ENCODE measurements at places on chromosomes 6 and 20.

GRCh38 chr6:35247642-35248231 lies 11.8 kb upstream of the ZNF76 start:
- DNase-seq: no peak

DNA sequence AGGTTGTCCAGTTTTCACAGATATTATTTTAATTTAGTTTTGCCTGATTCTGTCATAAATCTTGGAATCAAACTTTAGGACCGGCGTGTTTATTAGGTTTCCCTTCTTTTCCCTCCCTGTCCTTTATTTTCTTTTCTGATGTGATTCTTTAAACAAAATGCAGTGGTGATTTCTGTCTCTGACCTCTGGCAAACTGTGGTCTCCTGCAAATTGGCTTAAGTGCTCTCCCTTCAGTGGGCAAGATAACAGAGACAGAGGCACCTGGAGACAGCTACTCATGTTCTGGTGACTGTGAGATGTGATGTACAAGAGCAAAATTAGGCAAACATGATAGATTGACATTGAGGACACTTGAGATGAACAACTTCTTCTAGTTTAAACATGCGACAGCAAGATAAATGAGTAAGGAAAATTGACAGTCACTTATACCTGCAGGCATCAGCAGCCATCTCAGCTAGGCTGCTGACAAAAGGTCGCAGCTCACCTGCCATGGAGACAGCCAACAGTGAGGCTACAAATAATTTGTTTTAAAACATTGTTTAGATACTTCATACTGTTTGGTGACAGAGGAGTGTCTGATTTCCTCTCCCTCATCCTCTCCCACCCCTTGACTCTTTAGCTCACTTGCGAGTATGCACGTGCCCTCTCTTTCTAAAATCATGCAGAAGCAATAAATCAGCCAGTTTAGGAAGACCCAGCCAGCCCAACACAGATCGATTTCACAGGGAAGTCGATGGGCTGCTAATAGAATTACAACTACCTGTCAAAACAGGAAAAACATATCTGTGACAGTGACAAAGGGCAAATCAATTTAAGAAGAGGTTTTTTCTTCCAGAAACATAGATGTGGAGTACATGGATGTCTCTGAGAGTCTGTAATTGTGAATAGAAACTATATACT lies 63.4 kb upstream of the MAP3K7 start:
- no peak for DNase-seq

DNA sequence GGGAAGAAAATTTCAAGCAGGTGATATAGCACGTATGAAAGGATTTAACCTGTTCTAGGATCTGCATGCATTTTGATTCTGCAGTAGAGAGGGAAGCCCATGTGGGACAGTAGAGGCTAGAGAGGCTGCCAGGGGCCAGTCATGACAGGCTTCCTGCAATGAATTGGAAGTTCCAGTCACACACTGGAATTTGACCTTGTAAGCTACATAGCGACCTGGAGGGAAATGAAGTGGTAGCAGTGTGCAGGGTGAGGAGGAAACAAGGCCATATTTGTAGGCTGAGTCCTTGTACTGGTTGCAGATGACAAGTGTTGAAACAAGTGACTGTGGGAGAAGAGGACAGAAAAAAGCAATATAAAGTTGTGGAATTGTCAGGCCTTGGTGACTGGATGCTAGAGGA lies 58.6 kb upstream of the OLIG3 start:
- no peak for DNase-seq

DNA sequence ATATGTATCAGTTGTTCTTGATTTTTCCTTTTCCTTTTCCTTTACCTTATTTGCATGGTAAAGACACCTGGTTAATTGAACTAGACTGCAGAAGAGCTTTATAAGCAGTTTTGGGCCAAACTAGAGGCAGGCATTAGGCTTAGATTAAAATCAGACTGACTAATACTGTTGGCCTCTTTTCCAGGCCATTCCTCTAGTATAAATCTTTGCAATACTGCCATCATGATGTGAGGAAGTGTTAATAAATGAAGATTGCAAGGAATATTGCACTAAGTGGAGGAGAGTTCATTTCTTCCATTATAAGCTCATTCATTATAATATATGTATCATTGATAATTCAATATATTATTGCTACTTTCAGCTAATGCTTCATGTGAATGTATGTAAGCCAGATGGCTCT lies 163.8 kb downstream of the MMUT start:
- DNase-seq: no peak

DNA sequence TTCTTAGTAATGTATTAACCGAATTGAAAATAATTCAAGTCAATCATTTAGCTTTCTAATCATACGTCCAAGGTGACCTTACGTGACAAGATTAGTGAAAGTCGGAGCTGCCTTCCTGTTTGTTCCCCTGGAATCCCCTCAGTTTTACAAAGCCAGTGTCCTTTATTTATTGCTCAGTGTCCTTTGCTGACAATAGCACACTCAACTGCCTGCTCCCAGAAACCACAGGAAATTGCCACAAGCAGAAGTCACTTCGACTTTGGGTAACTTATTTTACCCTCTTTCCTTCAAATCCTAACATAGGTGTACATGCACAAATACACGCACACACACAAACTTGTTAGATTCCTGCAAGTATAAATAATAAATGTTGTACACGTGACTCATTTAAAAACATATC lies 1167.7 kb upstream of the ADGRB3 start:
- no peak for DNase-seq

GRCh38 chr6:501891-502601 lies 110.5 kb downstream of the IRF4 start:
- DNase-seq: no peak

- no peak for DNase-seq
Measured at GRCh38 chr20:62309947-62310756, 7.4 kb downstream of the ADRM1 start.

- peak; percentile 94 for DNase-seq
Measured at GRCh38 chr20:57893366-57893999, 183.7 kb upstream of the PMEPA1 start.

- no peak for DNase-seq
Measured at GRCh38 chr6:33742837-33743236, 3.9 kb downstream of the IP6K3 start.

- DNase-seq: no peak
Measured at GRCh38 chr6:141677598-141678211, 455.0 kb upstream of the GJE1 start.

DNA sequence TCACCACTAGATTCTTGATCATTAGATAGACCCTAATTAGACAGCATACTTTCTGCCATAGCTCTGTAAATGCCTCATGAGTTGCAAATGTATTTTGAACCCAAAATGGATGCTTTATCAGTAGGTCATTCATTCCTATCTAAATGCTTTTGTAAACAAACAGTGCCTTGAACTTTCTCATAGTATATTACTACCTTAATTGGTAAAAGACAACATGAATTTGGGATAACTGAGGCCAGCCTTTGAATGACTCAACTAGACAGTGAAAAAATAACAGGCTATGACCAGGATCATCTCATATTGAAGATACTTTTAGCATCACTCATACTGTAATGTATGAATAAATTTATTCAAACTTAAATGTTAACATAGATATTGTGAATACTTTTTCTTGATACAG lies 37.0 kb upstream of the PRL start:
- DNase-seq: no peak

GRCh38 chr6:42547407-42548329 lies 16.2 kb upstream of the UBR2 start:
- DNase-seq: peak; percentile 91

GRCh38 chr6:111012143-111012452 lies 30.3 kb downstream of the RPF2 start:
- no peak for DNase-seq

GRCh38 chr6:139380168-139380567 lies 5.7 kb upstream of the CITED2 start:
- DNase-seq: no peak

DNA sequence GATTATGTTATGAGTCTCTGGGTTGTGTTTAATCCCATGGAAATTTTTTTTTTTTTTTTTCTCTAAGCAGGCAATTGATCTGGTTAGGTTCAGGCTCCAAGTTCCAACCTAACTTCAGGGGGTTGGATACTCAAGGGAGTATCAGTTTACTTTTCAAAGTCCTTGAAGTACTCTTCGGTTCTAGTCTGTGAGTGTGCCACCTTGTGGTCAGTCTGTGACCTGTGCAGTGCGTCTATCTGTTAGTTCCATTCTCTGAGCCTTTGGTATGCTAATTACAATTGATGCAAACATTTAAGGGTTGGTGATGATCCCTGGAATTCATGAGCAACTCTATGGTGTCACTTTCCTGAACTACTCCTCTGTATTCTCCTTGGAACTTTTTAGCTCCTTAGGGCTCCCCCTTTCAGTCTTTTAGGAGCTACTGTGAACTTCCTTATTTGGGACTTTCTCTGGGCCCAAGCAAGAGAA lies 342.0 kb downstream of the SOX4 start:
- peak; percentile 70 for DNase-seq

DNA sequence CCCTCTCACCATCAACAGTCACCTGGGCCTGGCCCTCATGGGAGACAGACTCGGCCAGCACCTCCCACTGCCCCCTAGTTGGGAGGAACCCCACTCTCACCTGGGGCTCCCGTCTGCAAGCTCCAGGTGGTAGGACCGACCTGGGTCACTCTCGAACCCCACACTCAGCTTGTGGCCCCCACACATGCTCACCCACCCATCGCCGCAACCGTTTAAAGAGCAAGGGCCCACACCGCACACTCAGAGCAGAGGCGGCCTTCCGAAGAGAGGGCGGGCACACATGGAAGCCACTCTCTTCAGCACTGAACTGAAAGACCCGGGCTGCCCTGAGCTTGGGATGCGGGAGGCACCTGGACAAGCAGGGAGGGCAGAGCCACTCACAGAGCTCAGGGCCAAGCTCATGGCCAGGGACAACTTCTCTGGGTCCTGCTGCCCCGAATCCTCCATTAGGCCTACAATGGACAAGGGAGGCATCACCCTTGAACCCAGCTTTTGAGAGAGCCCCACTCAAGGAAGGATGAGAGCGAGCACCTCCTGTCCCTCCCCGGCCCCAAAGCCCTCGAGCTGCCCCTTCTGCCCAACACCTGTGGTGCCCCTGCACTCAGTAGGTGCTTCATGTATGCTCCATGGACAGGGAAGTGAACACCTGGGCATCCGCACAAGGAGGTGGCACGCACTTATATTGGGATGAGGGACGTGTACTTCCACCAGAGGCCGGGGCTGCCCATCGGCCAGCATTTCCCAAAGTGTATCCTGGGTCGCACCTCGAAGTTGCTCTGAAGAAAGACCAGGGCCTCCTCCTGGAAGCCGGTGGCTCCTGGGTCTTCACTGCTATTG lies 50.4 kb downstream of the YTHDF1 start:
- no peak for DNase-seq

DNA sequence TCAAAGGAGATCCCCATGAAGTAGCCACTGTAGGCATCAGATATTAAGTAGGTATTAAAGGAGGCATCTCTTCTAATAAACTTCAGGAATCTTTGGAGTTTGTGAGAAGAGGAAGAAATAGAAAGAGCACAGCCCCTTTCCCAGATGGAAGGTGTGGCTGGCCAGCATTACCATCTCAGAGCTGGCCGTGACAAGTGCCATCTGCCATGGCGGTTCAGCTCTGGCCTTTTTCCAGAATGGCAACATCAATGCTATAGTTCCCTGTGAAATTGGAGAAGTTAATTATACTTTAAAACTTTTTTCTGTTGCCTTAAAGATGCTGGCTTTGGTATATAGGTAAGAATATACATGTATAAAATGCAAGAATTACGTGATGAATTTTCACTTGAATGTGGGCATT lies 51.9 kb upstream of the MCUR1 start:
- DNase-seq: no peak

GRCh38 chr6:95266537-95267258 lies 310.6 kb upstream of the MANEA start:
- DNase-seq: no peak

- no peak for DNase-seq
Measured at GRCh38 chr20:62754122-62754990, 41.9 kb upstream of the MRGBP start.

GRCh38 chr20:47361057-47361915 lies 4.8 kb upstream of the ZMYND8 start:
- DNase-seq: no peak

GRCh38 chr6:41059556-41059955 lies 6.6 kb downstream of the APOBEC2 start:
- no peak for DNase-seq

DNA sequence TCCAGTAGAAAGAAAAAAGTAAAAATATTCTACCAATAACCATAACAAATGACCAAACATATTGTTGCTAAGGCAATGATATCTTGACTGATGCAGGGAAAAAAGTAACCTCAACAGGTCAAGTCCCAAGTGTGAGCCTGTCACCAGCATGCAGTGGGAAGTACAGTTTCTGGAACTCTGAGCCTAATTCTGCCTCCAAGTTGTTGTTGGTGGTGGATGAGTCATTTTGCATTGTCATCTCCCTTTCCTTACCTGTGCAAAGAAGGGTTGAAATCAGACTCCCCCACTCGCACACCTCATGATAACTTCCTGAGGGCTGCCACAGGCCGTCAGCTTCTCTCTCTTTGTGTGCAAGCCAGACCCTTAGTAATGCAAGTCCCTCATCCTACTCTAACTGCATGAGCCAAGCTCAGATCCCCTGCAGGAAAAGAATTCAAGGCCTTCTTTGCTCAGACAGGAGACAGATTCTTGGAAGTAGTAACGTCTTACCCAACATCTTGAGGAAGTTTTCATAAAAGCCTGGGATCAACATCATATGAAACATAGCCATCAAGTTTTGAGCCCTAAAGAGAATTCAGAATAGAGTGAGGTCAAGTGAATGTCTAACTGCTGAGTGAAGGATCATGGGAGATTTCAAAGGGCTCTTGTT lies 207.6 kb upstream of the FOXA2 start:
- no peak for DNase-seq

DNA sequence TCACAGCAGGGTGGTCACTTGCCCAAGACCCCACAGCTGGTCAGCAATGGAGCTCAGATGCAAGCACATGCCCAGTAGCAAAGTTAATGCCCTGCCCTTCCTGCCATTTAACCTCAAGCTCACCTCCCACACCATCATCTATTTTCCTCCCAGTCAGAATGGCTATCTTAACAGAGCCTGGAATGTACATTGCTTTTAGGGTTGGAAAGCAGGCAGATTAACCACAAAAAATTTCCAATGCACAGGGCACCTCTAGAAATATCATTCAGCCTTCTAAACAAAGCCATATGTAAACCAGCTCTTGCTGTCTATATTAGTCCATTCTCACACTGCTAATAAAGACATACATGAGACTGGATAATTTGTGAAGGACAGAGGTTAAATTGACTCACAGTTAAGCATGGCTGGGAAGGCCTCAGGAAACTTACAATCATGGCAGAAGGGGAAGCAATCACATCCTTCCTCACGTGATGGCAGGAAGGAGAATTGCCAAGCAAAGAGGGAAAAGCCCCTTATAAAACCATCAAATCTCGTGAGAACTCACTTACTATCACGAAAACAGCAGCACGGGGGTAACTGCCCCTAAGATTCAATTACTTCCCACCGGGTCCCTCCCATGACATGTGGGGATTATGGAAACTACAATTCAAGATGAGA lies 106.9 kb downstream of the FYN start:
- DNase-seq: no peak

DNA sequence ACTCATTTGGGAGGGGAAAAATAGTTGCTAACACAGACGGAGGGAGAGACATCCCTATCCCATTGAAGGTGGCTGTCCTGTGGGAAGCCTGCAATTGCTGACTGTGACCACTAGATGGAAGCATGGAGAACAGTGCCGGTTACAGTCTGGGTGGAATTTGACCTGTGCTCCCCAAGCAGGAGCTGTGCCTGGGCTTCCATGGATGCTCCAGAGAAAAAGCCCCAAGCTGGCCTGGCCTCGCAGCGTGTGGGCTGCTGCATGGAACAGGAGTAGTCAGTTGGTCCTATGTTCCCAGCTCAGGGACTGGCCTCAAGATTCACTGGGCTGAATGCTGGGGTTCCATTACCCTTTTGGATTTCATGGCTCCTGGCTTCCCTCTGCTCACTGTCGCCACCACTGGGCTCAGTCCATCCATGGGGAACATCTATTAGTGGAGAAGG lies 116.3 kb upstream of the CHD6 start:
- DNase-seq: peak; percentile 52
